ENCODE measurements at places on chromosomes 3 and 15. TPM values are rescaled to one million over a fixed set of nuclear protein-coding genes. Genes with fewer than 3 reads are reported as not detected.

GRCh38 chr3:37693511-37694283 lies 168.0 kb upstream of the CTDSPL start:
- no peak for DNase-seq

- no peak for DNase-seq
These were observed 241.9 kb upstream of the PEX5L start for GRCh38 chr3:180278583-180279188.

DNA sequence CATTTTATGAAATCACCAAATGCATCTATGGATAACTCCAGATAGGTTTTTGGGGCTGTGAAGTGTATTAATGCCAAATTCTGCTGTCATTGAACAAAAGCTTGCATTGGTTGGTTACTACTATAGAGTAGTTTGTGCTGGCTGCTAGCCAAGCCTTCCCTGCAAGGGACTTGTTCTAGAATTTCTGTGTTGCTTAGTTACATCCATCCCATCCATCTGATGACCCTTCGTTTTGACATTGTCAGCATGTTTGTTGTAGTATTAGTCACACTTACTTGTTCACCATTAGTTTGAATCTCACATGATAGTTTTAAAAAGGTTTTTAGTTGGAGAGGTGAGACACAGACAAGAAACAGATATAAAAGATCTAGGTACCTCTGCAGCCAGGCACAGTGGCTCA lies 7.0 kb upstream of the NIPA2 start:
- no peak for DNase-seq

- no peak for DNase-seq
These were observed 433.1 kb downstream of the EPHB1 start for GRCh38 chr3:135228201-135228600.

RLBP1 gene
- total RNA-seq: not detected

- no peak for DNase-seq
These were observed 128.2 kb downstream of the ADAMTS9 start for GRCh38 chr3:64559588-64559987.

GRCh38 chr15:87881026-87881425 lies 375.5 kb downstream of the NTRK3 start:
- DNase-seq: no peak

LIPH gene
- 0.48 TPM for total RNA-seq
